ENCODE measurements at places on chromosomes 2 and 18. TPM values are rescaled to one million over a fixed set of nuclear protein-coding genes. Genes with fewer than 3 reads are reported as not detected.

DNA sequence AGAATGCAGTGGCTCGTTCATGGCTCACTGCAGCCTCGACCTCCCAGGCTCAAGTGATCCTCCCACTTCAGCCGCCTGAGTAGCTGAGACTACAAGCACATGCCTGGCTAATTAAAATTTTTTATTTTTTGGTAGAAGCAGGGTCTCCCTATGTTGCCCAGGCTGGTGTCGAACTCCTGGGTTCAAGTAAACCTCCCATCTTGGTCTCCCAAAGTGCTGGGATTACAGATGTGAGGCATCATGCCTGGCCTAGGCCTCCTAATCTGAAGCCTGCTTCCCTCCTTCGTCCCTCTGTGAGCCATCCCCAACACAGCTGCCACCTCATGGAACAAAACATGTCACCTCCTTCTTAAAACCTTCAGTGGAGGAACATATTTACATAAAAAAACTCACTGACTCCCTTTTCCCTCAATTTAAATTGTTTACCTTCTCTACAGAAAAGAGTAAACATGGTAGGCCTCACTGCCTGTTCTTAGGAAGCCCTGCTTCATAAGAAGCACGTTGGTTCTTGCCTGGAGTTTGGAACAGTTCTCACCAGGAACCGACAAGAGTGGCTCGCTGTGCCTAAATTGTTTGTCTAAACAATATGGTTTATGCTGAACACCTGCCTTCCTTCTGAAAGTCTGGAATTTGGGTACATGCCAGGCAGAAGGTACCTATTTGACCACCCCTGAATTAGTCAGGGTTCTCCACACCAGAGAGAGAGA, 12.1 kb upstream of the RHOB start:
- no peak for DNase-seq

GRCh38 chr18:78309924-78310323, 669.7 kb upstream of the SALL3 start:
- no peak for DNase-seq

DNA sequence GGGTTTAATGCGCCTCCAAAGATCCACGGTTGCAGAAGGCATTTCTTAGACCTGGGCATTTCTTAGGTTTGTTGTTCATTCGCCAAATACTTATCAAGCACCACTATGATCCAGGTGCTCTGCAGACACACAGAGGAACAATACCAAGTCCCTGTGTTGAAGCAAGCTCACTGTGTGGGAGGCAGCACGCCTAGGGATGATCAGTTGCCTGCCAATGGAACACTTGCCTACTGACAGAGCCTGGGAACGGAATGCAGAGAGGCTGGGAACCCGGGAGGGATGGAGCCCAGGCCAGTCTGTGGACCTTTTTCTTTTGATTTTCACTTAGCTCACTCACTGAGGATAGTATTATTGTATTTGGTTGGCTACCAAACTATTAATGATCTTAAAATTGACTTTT, 1.9 kb upstream of the GRP start:
- no peak for DNase-seq

DNA sequence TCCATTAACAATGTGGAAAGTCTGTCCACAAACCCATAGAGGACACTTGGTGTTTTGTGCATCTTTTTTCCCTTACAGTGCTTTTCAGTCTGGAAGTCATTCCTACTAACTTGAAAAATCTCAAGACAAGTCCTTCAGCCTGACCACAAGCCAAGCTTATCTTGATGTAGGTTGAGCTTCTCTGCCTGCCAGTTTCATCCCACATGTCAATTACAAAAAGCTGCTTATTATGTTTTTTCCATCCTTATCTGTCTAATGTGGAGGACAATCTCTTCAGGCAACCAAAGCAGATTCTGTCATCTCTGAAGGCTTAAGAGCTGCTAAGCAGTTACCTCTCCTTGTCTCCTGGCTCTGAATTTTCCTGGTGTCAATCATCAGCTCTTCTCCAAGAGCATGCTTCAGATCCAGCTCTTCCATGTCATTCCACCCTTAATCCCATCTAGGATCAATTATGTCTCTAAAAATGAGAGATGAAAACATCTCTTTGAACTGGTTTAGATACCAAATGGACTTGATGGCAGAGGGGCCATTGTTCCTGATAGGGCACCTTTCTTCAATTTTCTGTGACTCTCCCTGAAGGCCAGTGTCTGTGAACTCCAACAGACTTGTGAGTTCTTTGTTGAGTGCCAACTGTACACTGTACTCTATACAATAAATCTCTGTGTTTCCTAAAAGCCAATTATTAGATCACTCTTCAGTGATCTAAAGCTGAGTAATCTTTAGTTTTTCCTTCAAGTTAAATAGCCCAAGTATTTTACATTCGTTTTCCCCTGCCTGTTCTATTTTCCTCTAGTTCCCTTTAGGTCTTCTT, 208.6 kb downstream of the RBM43 start:
- no peak for DNase-seq

DNA sequence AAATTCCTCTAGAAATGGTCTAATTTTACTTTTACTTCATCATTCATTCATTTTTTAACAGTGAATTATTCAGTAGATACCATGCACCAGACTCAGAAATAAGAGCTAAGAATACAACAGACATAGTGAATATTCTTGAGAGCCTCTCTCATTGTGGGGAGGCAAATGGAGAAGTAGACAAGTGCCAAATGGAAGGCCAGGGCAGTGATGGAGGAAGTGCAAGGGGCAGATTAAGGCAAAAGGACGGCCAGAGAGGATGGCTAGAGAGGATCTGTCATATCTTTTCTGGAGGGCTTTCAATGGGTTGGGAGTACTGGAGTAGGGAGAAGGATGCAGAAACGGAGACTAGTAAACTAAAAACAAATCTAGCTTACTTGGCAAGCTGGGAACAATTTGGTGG, 19.0 kb upstream of the RMDN2 start:
- no peak for DNase-seq

MROH2A gene
- total RNA-seq, result not detected

DNA sequence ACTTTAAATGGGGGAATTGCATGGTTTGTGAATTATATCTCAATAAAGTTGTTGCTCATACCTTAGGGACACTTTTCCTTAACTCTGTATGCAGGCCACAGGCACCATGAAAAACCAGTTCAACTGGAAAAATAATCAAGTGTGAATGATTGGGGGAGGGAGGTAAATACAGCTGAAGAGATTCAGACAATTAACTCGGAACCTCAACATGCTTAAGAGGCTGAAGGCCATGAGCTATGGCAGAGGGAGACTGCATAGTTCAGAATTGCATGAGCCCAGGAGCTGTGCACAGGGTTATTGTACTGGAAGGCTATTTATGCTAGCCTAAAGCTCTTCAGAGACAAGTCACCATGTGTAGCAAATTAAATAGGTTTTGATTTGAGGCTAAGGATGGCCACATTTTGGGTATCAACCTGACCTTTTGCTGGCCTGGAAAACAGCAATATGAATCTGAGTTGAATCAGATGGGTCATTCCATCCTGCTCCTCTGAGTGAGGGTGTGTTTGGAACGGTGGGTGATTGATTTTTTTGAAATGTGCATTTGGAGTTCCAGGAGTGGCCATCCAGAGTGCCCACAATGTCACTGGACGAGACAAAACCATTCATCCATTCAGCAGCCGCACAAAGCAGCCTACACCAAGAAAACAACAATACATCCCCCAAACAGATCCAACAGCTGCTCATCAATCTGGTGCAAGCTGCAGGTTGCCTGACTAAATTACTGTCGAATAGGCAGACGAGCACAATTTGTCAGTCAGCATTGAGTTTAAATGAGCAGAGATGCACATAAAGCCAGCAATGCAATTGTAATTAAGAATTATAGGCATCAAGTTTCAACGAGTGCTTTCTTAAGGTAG, 42.5 kb downstream of the HRH4 start:
- DNase-seq, result no peak

MAP3K19 gene
- total RNA-seq, result not detected

SLC40A1 gene
- total RNA-seq, result 45.2 TPM
